Activated CD8-positive, alpha-beta memory T cell treated with anti-CD3 and anti-CD28 coated beads, Interleukin-2, amount 50 U/mL, for 48 hours (primary cell): ENCODE measurements at places on chromosomes 6 and 20.
A peak's percentile ranks its signal among the peaks of the same experiment; 100 is the strongest.

- DNase-seq = no peak
These were observed 5.6 kb downstream of the RAB23 start for GRCh38 chr6:57216235-57217101.

DNA sequence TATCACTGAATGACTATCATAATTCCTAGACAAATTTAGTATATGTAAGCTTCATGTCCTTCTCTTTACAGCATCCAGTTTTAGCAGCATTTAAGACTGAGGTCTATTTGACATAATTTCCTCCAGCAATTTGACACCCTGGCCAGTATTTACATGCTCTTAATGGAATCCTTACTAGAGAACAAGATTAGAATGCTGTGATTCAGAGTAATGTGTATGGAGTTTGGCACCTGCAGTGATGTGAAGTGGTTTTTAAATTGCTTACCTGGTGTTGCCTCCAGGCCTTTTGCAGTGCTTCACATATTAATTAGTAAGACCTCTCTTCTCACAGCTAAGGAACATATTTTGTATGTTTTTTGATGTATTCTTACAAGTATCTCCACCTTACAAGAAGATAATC is 9.8 kb downstream of the NKX2-4 start:
- no peak for DNase-seq

- no peak for DNase-seq
These were observed 901 bp downstream of the CEP57L1 start for GRCh38 chr6:109096208-109096607.

DNA sequence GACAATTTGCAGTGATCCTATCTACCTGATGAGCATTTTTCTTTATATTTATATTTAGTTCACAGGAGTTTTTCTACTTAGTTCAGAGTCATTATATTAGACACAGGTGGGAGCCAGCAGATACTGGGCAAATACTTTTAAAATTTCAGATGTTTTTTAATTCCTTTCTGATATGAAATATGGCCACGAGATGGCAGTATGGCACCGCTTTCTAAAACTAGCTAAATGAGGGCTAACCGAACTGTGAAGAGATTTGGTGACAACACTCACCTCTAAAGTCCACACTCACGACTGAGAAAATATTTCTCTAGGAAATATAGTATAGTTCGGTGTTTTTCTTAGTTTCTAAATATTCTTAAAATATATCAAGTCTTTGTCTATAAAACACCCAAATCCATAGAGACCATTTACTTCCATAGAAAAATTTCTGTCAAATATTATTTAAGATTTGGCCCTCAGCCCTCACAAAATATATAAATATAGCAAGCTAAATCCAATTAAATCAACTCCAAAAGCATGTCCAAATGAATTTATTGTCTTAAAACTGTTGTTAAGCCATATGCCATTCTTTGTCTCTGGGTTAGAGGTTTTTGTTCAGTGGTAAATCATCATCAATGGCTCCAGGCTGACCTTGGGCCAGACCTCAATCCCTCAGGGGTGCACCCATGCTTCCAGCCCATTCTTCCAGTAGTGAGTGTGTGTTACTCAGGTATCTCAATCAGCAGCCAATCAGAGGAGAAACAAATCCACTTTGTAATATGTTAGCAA is 63.6 kb downstream of the HUS1B start:
- DNase-seq = peak; percentile 75
